ENCODE measurements at places on chromosomes 5 and 9.

GRCh38 chr5:80216096-80216495, 39.8 kb downstream of the SERINC5 start:
- DNase-seq = no peak

DNA sequence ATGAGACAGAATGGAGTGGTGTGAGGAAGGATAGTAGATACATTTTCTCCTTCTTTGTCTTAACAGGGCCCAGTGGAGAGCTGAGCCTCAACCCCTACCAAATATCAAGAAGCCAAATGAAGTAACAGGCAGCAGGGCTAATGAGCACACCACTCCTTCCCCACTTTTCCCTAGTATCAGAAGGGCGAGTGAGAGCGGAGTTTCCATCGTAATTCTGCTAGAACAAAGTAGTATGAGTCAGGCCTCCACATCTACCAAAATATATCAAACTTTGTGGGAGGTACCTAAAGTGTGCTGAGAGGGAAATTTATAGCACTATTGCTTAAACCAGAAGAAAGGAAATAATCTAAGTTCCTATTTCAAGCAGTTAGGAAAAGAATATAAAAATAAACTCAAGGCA, 769.0 kb upstream of the RGMB start:
- DNase-seq = no peak

GRCh38 chr9:27154908-27155307, 45.9 kb downstream of the TEK start:
- DNase-seq = no peak

DNA sequence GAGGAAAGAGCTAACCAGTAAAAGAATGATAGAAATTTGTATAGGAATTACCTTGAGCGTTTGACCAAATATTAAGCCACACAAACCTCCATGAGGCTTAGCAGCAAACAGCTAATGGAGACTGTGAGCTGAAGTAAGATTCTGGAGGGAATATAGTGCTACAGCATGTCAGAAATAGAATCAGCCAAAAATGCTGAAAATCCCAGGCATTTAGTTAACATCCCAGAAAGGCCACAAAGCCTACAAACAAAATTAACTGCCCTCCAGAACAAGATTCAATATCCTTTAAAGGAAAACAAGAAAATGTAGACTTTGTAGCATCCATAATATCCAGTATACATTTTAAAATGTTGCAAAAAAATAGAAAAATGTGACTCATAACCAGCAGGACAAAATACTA, 257.8 kb upstream of the TUSC1 start:
- no peak for DNase-seq

DNA sequence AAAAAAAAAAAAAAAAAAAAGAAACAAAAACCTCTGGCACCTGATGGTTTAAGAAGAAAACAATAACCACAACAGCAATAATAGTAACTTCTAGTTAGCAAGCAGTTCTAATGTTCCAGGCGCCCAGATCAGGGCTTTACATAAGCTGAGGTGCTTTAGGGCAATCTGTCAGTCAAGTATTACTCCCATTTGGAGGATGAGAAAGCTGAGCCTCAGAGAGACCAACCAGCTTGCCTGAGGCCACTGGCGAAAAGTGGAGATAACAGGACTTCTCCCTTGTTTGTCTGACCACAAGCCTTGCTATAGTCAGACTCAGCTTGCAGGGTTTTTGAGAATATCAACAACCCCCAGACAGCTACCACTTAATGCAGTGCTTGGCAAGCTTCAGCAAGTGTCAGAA, 83.5 kb upstream of the BOD1 start:
- DNase-seq = no peak

DNA sequence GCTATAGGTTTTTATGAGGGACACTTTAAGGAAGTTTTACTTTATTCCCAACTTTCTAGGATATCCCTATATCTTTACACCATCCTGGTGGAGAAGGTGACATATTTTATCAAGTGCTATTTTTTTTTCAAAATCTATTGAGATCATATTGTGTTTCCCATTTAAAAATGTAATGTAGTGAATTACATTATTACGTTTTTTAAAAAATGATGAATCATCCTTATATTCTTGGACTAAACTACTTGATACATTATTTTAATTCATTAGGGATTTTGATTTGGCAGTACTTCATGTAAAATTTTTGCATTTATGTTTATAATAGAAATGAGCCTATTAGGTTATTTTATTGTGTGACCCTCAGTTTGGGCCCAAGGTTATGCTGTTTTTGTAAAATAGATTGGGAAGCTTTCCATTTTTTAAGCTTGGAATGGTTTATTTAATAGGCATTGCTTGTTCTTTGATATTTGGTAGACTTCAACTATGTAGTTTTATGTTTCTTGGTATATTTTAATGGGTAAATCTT, 4.1 kb downstream of the TMEM38B start:
- no peak for DNase-seq

GRCh38 chr5:180069589-180070247, 1.8 kb downstream of the RNF130 start:
- no peak for DNase-seq

All from CD8-positive, alpha-beta T cell (primary cell).